ENCODE measurements at places on chromosomes 11 and 22.

DNA sequence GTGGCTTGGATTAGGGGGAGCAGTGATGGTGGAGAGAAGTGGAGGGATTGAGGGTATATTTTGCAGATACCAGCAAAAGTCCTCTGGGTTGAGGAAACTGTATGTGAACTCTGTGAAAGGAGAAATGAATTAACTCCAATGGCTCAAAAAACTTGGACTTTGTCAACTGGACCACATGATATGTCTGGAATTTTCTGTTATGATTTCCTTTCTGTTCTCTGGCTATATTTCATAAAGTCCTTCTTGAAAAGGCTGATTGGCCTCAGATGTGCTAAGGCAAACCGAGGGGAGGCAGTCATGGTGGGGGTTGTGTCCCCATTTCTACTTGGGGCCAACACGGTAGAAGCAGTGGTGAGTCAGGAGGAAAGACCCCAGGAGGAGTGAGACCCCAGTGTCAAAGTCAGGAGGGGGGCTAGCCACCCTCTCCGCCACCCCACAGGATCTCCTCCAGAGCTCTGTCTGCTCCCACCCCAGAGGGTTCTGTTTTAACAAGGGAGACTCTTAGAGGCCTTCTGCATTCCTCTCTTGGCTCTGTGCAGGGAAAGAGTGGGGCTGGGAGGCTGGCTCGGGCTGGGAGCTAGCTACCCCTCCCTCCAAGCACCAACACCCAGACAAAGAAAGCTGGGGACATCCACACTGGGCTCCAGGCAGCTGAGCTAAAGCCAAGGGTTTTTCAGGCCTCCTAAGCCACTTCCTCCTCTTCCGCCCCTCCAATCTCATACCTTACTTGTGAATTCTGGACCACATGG, 13.8 kb downstream of the CHRDL2 start:
- no peak for DNase-seq

DNA sequence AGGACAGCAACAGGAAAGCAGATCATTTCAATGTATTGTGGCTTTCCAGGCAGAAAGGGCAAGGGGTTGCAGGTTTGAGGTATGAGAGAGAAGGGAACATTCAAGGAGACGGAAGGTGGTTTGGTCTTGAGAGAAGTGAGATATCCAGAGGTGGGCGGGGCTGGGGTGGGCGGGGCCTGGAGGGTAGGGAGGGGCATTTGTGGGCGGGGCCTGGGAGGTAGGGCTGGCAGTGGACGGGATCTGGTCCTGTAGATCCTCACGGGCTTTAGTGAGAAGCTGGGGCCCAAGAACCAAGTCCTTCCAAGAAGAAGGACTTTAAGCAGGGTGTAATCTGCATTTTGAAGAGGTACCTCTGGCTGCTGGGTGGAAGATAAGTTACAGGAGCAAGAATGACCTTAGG, 199.2 kb downstream of the MN1 start:
- no peak for DNase-seq

- DNase-seq, result no peak
These were observed 12.2 kb downstream of the MRPL21 start for GRCh38 chr11:68891351-68891948.

DNA sequence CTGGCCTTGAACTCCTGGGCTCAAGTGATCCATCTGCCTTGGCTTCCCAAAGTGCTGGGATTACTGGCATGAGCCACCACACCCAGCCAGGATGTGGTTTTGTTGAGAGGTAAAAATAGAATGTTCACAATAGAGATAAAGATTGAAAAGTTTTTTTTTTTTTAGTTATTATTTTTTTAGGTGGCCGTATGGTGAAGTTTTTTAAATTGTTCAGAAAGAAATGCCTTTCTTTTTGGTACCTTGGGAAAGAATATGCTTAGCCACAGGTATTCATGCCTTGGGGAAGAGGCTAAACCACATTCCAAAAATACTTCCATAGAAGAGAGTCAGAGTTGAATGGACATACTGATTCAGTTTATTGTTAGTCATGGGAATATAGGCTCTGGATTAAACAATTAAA, 143.4 kb downstream of the C11orf91 start:
- DNase-seq, result peak; percentile 92

GRCh38 chr11:118953265-118953664, 2.8 kb upstream of the UPK2 start:
- peak; percentile 43 for DNase-seq

- no peak for DNase-seq
These were observed 175.5 kb upstream of the NCAM1 start for GRCh38 chr11:112785719-112786118.

- peak; percentile 50 for DNase-seq
These were observed 27.5 kb downstream of the ADAMTS8 start for GRCh38 chr11:130400781-130401483.

GRCh38 chr11:35812828-35813227, 131.0 kb upstream of the LDLRAD3 start:
- DNase-seq, result no peak

GRCh38 chr11:72829178-72829577, 15.0 kb downstream of the ATG16L2 start:
- no peak for DNase-seq

DNA sequence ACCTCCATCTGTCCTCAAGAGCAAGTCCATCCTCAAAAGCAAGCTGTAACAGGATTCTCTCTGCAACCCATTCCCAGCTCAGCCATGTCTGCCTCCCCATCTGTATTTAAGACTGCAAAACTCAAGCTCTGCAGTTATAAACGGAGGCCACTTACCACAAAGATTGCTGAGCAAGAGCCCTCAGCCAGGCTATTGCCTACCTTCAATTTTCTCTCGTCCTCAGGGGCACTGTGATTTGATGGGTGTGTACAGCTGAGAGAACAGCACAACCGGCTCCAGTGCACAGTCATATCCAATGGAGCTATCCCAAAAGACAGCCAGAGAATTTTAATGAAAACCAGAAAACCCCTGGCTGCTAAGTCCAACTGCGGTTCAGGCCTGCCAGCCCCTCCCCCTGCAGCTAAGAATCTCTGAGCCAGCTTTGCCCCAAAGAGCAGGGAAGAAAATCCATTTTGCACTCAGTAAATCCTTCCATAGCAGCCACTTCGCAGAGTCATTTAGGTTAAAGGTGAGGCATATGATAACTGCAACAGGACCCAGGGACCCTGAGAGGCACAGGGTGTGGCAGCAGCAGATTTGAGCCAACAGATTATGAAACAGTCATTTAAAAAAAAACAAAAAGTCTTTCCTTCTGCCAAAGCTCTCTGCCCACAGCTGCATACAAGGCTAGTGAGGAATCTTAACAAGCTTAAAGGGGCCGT, 37.6 kb downstream of the RAB30 start:
- DNase-seq, result peak; percentile 78

- peak; percentile 10 for DNase-seq
These were observed 288.1 kb downstream of the DYNC2H1 start for GRCh38 chr11:103397369-103397768.

- no peak for DNase-seq
These were observed 131.7 kb downstream of the VPREB1 start for GRCh38 chr22:22376352-22376706.

Data from HFFc6 (cell line).